Activated naive CD8-positive, alpha-beta T cell treated with anti-CD3 and anti-CD28 coated beads for 36 hours (primary cell): ENCODE measurements at places on chromosomes 16 and 17. TPM values are rescaled to one million over a fixed set of nuclear protein-coding genes. Genes with fewer than 3 reads are reported as not detected.

- DNase-seq, result no peak
Measured at GRCh38 chr16:88298833-88299745, 83.7 kb upstream of the ZNF469 start.

- no peak for DNase-seq
Measured at GRCh38 chr16:66948837-66949225, 12.2 kb upstream of the CES3 start.

DNA sequence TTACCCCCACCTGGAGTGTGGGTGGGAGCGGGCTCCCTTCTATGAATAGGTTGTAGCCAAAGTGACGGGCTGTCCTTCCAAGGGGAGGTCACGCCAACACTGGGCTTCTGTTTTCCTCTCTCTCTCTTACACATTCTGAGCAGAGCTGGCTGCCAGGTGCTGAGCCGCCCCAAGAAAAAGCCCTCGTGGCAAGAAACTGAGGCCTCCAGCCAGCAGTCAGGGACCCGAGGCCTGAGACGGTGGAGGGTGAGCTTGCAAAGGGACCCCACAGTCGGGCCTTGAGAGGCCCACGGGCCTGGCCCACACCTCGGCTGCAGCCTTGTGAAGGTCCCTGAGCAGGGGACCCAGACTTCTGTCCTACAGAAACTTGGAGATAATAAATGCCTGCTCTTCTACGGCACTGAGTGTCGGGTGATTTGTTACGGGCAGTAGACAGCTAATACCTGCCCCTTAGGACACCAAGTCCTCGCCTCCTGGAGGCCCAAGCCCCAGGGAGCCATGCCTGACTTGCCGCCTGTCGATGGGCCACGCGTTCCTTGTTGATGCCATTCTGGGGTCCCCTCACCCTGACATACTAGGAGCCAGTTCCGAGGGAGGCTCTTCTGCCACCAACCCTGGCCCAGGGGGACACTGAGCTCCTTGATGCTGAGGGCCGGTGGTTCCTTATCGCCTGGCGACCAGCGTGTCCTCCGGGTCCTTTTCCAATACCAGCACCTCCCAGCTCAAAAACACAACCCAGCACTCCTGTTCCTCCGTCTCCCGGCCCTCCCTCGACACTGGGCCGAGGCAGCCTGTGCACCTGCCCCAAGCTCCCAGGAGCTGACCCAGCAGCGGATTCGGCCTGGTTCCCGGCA lies 26.1 kb downstream of the SLC25A10 start:
- no peak for DNase-seq

DNA sequence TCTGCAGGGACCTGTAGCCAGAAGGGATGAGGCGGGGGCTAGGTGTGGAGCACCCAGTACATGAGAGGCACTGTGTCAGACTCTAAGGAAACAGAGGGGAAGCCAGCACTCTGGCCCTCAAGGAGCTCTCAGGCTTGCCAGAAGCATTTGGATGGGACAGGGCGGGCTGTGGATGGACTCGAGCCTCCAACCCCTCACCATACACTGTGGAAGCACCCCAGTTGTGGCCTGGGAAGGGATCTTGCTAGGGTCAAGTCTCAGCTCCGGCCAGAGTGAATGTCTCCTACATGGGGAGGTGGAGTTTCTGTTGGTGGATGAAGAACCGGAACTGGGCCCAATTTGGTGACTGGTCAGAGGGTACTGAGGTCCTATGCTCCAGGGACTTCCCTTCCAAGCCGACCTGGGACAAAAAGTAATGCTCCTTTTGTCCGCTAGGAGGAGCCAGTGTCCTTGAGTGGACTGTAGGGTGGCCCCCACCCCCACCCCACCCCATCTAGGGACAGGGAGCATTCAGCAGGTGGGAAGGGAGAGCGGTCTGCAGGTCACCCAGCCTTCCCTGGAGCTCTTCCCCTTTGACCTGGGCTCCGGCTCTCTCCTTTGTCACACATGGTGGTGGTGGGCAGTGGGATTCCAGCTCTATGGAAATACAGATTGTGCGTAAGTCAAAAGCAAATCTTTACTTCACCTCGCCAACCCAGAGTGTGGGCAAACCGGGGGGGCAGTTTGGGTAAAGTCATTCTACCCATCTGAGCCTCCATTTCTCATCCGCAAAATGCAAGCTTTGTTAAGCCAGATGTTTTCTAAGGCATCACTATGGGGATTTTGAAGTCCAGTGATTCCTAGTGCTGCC lies 20.4 kb upstream of the PHB1 start:
- peak; percentile 35 for DNase-seq

- peak; percentile 92 for DNase-seq
Measured at GRCh38 chr17:35141681-35142466, at the start of gene NLE1. TSS of gene NLE1 (minus strand) at chr17:35142303. CDS start at chr17:35142275, 28 bp downstream.

DNA sequence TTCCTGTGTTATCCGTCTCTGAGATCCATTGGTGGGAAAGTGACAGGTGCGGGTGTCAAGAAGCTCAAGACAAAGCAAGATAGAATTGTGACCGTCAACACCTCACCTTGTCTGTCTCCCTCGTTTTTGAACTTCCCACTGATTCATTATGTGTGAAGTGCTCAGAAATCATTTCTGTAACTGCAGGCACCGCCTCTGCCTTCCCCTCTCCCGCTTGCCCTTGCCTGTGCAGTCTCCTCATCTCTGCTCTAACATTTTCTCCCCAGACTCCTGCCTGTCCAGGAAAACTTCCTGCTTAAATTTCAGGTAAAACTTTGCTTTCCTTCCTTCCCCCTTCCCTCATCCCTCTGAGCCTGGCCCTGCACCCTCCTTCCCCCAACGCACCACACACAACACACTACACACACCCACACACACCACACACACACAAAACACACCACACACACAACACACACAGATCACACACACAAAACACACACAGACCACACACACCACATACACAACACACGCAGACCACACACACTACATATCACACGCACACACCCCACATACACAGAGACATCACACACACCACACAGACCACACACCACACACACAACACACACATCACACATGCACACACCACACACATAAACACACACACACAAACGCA lies 25.7 kb downstream of the CALB2 start:
- DNase-seq, result no peak

DNA sequence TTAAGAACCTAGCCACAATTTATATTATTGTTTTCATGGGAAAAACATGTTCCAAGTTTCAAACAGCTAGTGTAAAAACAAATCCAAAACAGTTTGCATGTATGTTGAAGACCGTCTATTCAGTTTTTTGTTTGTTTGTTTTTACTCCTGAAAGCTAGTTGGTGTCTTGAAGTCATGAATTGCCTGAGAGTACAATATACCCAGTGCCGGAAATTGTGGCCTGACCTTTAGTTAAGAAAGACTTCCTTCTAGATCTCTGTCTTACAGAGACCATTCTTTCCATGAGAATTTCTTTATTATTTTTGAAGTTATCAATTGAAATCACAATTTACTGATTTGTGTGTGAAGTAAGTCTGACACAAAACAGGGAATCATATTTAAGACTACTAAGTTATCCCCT lies 474.8 kb downstream of the KCNJ2 start:
- DNase-seq, result no peak

DNA sequence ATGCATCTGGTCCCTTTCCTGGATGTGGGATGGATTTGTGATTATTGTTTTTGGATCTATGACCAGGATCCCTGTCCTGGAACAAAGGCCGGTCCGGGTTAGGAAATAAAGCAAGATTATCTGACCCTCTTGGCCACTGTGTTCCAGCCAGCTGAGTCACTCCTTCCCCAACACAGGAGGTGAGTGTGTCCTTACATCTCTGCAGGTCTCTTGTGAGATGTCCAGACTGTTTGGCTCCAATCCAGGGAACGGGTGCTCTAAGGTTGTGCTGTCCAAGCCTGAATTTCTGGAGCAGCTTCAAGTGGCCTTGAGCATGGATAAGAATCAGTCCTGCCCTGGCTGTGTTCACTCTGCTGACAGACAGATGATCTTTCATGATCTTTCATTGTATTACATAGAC lies 136.5 kb upstream of the CCL2 start:
- no peak for DNase-seq

- DNase-seq, result no peak
Measured at GRCh38 chr17:43636426-43636825, 25.3 kb downstream of the MEOX1 start.

The CES5A gene
- not detected for total RNA-seq

The LGALS9B gene
- total RNA-seq, result not detected

The CCDC102A gene
- 8.7 TPM for total RNA-seq

The CCDC40 gene
- total RNA-seq, result 1.3 TPM

The LPCAT2 gene
- total RNA-seq, result 0.29 TPM

The PSME3IP1 gene
- total RNA-seq, result 117 TPM

The DPEP2 gene
- 1.8 TPM for total RNA-seq
